Activated CD4-positive, alpha-beta T cell treated with anti-CD3 and anti-CD28 coated beads, Interleukin-2, amount 10 ng/mL, durations not matched to agents 7 days and 5 days (primary cell): ENCODE measurements at places on chromosomes 2 and 18. TPM values are rescaled to one million over a fixed set of nuclear protein-coding genes. Genes with fewer than 3 reads are reported as not detected.

DNA sequence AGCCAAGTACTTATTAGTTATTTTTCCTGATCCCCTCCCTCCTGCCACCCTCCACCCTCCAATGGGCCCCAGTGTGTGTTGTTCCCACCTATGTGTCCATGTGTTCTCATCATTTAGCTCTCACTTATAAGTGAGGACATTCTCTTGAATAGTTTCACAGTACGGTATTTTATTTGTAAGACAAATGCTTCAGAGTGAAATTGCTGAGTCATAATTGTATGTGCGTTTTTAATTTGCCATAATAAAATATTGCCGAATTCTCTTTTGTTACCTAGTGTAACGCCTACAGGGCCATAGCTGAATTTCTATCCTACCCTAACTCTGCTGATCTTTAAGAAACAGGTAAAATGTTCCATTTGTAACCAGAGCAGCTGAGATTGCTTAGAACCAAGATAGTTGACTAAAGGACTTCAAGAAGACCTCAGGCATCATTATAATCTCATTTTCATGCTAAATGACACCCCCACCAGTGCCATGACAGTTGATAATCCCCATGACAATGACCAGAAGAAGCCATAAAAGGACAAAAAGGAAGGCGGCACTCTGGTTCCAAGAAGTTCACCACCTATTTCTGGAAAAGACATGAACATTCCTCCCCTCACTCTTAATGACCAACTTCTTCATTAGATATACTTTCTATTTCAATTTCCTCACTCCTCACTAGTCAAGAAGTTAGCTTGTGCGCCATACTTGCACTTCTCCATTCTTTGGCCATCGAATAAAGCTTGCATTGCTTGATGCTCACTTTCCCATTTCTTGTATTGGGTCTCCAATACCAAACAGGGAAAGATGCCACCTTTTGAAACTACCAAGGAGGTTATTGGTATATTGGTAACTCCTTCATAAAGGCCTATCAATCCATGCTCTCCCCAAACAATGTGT, 18.4 kb downstream of the SCN9A start:
- no peak for DNase-seq

DNA sequence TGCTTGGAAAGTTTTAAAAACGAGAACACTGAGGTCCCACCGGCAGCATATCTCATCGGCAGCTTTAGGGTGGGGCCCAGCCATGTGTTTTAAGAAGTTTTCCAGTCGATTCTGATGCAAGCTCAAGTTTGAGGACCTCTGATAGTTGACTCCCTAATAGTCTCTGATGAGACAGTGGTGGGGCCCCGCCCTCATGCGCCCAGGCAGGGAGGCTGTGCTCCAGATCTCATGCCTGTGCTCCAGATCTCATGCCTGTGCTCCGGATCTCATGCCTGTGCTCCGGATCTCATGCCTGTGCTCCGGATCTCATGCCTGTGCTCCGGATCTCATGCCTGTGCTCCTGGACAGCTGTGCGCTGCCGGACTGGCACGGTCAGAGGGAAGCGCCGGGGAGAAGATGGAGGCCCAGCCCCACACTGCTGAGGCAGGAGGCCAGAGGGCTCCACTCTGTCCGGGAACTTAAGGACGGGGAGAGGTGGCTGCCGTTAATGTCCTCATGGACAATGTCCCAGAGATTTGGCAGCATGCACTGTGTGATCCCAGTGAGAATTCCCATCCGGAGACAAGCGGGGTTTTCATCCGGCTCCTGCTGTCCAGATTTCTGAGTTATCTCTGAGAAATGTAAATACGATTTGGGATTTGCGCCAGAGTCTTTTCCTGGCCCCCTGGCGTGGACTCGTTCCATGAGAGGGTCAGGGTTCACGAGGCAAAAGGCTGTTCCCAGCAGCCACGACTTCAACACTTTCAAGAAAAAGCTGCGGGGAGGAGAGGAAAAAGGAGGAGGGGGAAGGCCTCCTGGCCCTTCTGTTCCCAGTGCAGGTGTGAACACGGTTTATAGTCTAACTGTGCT, 9.4 kb upstream of the COLEC11 start:
- no peak for DNase-seq

DNA sequence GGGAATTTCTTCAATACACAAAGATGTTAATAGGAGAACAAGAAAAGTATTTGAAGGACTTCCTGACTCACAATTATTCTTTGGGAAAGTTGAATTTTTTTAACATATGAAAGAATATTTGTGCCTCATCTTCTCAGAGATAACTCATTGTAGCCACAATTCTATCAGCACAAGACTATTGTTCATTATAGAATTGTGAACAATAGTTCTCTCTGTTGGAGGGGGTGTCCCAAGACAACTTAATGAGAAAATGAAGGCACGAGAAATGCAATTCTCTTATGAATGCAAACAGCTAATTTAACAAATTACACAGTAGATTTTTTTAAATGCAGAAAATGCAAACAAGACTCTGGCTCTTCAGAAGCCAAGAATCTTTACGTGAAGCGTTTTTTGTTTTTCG, 157.0 kb downstream of the BARD1 start:
- DNase-seq = no peak

GRCh38 chr2:236402033-236402790, 138.0 kb upstream of the ASB18 start:
- DNase-seq = no peak

DNA sequence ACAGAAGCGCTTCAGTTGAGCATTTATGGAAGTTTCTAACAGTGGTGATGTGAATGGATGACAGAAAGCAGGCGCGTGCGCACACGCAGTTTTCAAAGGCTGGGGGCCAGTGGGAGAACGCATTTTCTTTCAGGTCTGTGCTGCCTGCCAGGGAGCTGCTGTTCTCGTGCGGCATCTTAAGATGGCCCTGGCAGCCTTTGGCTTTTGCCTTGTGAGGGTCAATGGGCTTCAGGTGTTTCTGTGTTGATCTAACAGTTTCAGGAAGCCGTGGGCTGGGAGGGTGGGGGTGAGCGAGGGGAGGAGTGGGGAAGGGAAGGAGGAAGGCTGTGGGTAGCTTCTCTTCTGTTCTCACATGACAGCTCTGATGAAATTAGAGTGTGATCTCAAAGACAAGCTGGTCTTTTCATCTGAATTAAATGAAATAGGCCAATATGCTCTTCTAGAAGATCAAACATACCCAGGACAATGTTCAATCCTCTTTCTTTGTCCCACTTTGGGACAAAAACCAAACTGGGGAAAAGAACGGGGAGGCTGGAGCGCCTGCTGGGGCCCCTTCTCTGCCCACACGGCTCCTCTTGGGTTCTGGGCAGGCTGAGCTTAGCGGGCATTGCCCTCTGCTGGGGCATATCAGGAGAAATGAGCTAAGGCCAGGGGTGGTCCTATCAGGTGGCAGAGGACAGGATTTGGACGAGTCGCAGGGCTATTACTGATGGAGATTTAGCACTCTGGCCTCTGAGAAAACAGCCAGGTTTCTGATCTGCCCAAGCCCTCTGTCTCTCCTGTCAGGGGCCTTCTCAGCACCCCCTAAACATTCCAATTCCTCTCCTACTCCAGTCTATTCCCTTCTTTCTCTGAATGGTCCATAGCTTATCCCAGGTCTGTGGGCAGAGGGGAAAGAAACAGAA, 126.2 kb upstream of the LGALSL start:
- peak; percentile 50 for DNase-seq

DNA sequence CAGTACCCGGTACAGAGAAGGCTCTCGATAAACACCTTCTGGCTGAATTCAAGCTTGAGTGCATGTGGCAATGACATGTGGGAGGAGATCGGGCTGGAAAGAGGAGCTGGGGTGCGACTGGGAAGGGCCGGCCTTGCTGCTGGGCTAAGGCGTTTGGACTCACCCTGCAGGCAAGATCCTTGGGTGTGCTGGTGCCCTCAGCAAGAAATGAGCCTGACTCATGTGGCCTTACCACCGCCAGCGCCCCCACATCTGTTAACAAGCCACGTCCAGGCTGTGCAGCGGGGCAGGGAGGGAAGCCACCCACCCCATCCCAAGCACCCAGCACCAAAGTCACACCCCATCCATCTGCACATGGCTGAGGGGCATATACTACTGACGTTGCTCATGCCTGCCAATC, 1.3 kb downstream of the HS1BP3 start:
- no peak for DNase-seq

- no peak for DNase-seq
These were observed 14.1 kb downstream of the MBP start for GRCh38 chr18:77118256-77119090.

DNA sequence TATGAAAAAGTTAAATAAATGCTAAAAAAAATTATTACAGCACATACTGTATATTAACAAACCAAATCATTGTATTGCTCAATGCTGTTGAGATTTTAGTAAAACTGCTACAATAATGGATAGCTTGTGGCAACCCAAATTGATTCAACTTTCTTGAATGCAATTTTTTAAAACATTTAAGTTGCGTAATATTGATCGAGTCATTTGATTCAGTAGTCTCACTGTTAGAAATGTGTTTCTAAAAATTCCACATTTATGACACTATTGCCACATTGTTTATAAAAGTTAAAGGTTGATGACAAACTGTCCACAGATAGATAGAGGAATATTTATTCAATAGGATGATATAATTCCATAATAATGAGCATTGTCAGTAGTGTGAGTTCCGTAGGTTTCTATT, 640.7 kb upstream of the CRIM1 start:
- DNase-seq = no peak

DNA sequence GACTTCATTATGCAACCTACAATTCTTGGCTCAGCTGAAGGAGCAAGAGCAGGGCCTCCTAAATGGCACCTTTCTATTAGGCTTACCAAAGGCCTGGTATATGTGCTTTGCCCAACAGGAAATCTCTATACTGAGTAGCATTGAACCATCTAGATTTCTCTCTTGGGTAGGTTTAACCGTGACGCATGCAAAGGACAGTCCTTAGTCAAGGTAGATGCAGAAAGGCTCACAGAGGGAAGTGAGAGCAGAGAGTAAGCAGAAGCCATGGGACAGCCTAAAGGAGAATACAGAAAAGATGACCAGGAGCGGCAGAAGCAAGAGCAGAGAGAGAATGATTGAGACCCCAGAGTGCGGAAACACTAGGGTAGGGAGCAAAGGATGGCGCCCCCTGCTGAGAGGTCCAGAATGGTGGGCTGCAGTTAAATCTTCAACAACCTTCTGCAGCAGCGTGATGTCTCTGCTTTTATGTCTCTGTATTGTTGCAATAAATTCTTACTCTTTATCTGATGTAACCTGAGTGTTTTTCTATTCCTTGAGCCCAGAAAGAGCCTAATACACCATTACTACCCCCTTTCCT, 4.7 kb upstream of the OSBPL1A start:
- DNase-seq = no peak

DNA sequence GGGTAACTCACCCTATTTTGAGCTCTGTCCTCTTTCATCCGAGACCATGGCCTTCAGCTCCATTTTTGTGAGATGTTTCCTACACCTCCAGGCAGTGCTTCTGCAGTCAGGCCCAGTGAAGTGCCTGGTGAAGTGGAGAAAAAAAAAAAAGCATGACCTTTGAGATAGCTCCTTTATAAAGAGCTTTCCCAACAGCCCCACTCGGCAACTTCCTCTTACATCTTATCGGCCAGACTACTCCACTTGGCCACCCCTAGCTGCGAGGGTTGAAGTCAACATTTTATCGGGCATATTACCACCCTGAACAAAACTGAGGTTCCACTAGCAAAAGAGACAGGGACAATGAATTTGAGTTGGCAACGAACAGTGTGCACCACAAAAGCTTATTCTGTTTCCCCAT, 124.8 kb upstream of the RNF152 start:
- DNase-seq = no peak

DNA sequence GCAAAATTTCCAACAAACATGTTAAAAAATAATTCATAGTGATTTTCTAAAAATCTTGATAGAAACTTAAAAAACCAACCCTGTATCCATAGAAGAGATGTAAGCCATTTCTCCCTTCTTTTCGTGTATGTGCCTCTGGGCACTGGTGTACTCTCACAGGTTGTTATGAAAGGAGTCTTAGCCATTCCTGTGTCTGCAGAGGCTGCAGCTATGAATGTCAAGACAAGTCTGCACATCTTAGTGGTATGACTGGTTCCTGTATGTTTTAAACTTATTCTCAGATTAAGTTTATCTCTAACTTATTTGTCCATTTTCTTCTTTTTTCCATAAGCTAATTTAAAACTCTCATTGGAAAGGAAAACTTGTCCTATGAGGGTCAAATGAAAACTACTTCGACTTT, 84.0 kb downstream of the DPP4 start:
- no peak for DNase-seq

The ERFE gene
- not detected for total RNA-seq

The MEP1B gene
- not detected for total RNA-seq

GRCh38 chr2:116545286-116546068, 1269.0 kb upstream of the DDX18 start:
- DNase-seq = no peak

DNA sequence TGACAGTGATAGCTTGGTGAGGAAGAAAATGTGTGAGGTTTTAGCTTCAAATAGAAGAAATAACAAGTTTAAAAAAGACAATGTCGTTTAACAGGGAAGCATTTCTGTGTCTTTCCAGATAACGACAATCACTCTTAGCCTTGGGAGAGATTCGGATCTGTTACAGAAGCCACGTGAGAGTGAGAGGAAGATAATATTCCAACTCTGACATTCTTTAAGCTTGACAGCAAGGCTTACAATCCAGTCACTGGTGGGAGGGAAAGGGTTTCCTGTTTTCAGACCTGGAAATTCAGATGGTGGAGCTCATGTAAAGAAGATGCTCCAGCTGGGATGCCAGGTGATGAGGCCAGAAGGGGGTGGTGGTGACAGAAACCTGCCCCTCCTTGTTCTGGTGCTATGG, 30.8 kb downstream of the FBXO48 start:
- no peak for DNase-seq

DNA sequence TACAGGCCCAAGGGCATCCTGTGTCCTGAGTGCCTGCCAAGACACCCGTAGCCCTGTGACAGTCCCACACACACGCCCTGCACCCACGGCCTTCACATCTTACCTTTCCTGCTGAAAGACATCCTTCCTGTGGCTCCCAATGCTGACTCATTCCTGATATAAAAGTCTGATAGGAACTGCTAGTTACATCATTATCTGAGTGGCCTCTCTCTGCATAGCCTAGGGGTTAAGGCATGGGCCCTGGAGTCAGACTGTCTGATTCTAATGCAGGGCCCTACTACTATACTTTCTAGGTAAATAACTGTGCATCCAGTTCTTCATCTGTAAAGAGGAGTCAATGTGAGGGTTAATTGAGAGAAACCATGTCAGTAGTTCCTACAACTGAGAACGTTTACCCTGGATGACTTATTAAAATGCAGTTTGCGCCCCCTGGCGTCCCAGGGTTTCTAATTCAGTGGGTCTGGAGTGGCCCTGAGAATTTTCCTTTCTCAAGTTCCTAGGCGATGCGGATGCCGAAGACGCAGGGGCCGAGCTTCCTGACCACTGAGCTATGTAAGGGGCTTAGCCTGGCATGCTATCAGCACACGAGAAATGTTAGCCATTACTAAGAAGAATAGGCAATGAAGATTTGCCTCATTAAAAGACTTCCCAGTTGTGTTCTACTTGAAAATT, 6.0 kb upstream of the GPR45 start:
- peak; percentile 71 for DNase-seq
